ENCODE measurements at places on chromosomes 5 and 9.

DNA sequence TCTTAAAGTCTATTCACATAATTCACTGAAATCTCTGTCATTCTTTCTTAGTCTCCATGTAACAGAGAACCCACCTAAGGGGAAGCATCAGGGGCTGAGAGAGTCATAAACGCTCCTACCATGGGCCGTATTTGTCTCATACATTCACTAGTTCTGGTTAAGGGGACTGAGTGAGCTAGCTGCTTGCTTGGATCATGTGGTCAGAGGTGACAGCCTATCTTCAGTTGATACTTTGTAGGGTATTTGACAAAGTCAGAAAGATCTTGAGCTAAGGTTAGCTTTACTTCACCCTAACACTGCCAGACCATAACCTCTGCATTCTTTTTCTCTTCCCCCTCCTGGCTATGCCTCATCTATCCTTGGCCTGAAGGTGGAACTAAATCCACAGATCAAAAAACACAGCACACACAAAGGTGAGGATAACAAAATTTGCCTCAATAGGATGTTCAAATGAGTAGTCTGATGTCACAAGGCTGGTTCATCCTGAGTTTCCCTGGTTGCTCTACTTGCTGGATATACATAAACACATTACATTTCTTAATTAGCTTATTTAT is 66.5 kb downstream of the MARCHF3 start:
- no peak for DNase-seq

GRCh38 chr5:93100976-93101375 is 480.0 kb downstream of the NR2F1-AS1 start:
- no peak for DNase-seq

- DNase-seq: no peak
Observed at GRCh38 chr5:18114151-18114757, 480.0 kb downstream of the TAF11L14 start.

DNA sequence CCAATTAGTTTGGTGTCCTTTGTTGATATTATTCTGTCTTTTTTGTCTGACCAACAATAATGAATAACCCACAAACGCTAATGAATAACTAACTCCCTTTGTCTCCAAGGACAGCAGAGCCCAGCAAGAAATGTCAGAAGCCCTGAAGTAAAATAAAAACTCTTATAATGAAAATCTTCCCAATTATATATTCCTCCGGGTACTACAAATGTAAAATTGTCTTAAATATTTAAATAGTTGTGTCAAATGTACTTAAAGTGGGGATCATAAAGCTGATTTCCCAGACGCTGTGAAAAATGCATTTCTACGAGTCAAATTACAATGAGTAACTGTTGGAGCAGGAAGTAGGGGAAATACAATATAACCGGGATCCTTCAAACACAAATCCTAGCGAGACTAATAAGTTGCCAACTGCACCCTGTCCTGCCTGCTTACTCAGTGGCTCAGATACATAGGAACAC is 22.3 kb downstream of the GLIS3 start:
- no peak for DNase-seq

DNA sequence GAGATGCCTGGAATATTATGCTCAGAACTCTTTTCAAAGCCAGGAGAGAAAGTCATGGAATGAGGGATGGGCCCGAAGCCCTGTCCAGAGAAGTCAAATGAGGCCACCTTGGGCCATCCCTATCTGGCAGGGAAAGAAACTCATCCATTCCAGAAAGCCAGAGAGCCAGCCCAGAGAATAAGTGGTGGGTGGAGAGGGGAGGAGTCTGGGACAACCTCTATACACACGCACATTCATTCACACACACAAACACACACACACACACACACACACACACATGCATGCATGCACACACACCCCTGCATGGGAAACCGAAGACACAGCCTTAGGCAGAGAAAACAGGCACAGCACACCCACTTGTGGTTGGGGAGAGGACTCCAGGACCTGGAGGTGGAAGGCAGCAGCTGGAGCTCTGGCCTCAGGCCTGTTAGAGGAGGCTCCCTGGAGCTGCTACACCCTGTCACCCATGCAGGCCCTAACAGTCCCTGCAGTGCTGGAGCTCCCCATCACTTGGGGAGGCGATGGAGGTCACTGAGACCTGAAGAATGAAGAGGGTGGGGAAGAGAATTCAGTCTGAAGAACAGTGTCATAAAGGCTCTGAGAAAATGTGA is 38.0 kb downstream of the TGFBI start:
- no peak for DNase-seq

- DNase-seq: no peak
Observed at GRCh38 chr9:100167176-100167575, 68.1 kb downstream of the INVS start.
